Renal cortical epithelial cell (primary cell): ENCODE measurements at places on chromosomes 5 and 9.

DNA sequence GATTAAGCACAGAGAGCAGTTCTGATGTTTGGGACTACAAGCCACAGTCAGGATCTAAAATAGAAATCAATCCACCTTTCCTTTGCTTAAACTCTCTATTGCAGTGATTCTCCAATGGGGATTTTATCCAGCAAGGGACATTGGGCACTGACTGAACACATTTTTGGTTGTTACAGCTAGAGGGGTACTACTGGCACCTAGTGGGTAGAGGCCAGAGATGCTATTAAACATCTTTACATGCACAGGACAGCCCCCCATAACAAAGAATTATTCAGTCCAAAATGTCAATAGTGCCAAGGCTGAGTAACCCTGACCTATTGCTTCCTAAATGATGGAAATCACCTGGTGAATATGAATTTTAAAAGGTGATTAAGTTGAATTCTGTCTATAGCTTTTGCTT is 12.0 kb downstream of the ZNF622 start:
- no peak for DNase-seq

GRCh38 chr5:94391996-94392395 is 226.4 kb downstream of the KIAA0825 start:
- DNase-seq: no peak

GRCh38 chr5:105806596-105806995 is 1864.1 kb downstream of the EFNA5 start:
- no peak for DNase-seq

- DNase-seq: no peak
Observed at GRCh38 chr5:41410737-41411136, 99.7 kb downstream of the PLCXD3 start.

DNA sequence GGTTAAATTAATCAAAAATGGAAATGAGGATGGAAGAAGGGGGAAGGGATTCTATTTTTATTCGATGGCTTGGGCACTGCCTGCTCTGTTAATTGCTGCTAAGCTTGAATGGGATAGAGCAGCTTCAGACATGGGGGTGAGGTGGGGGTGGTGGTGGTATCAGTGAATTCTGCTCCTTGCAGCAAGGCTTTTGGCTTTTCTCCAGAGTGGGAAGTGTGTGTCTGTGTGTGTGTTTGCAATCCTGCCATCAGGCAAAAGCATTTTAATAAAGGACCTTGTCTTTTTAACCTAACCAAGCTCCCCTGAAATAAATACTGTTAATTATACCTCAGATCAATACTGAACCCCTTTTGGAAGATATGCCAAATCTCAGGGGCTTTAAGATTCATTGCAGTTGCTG is 110.9 kb upstream of the GPR151 start:
- no peak for DNase-seq

DNA sequence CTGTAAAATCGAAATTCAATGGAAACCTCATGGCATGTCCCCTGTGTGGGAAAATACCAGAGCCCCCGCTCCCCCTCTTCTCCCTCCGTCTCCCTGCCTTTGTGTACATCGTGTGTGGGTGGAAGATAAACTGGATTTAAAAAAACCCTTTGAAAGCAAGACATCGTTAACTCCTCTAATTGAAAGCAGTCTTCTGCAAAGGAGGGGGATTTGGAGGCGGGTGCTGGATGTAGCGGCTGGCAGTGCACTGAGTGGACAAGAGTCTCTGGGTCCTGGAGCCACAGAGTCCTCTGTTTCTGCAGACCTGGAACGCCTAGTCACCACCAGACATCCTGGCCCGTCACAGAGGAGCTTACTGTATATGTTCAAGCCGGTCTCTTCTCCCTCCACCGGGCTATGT is 169.4 kb downstream of the PAPPA start:
- DNase-seq: no peak

GRCh38 chr9:83698976-83699585 is 8.7 kb downstream of the UBQLN1 start:
- DNase-seq: no peak

DNA sequence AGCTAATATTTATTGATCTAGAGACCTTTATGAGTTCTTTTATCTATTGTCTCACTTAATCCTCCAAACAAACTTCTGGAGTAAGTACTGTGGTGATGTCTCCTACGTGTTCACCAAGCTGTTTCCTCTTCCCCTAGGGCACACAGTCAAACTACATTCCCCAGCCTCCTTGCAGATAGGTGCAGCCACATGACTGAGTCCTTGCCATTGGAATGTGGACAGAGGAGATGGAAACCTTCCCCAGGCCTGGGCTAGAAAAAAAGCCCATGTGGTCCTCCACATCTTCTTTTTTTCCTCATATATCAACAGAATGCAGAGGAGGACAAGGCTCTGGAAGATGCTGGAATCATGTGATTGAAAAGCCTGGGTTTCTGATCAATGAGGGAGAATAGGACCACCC is 88.0 kb downstream of the ANKRD55 start:
- peak; percentile 71 for DNase-seq

DNA sequence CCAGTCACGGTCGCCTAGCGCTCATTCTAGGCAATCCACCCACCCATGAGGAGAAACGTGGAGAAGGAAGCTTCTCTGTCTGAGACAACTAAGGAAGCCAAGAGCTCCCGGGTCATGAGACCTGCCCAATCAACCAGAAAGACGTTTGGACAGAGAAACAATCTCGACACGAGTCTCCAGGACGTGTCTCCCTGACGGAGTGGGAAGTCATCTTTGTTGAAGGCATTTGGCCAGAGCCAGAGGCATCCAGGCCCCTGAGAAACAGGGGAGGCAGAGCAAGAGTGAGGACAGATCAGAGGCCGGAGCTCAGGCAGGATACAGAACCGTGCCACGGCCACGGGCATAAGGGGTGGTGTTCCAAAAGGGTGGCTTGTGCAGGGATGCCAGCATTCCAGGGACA is 479.0 kb downstream of the SPATA31A7 start:
- no peak for DNase-seq

GRCh38 chr5:67966712-67967111 is 248.8 kb upstream of the PIK3R1 start:
- peak; percentile 9 for DNase-seq

DNA sequence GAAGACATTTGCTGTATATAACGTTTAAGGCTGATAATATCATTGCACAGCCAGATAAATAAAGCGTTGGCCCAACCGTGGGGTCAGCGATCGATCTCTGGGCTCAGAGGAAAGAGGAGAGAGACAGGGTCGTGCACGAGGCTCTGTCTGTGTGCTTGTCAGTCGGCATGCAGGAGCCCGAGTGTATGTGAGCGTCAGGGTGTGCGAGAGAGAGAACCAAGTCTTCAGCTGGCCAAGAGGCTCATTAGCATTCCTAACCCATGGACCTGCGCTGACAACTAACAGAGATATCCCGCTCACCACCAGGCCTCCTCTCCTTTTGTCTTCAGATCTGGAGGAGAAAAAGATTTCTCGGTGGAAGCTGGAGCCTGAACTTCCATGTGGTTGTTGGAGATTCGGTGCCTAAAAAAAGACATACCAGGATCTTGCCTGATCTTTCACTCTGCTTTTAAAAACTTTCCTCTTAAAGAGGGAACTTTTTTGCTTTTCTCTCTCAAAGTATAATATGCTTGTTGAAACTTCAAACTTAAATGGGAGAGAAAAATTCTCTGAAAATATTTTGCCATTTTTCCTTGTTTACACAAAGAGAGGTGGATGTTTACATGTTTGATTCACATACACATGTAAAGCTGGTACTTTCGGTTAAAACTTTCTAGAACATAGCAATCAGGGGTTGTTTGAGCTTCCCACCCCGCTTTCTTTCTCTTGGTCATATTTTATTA is 16.5 kb downstream of the NR2F1 start:
- DNase-seq: no peak

- DNase-seq: no peak
Observed at GRCh38 chr5:7902201-7902600, 33.3 kb downstream of the MTRR start.

DNA sequence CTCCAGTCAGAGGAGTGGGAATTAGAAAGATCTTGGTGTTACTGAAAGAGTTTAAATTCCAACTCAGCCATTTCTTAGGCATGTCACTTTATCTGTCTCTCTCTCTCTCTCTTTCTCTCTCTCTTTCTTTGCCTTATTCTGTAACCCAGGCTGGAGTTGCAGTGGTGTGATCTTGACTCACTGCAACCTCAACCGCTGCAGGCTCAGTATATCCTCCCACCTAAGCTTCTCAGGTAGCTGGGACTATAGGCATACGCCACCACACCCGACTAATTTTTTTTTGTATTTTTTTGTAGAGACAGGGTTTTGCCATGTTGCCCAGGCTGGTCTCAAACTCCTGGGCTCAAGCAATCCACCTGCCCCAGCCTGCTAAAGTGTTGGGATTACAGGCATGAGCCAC is 18.3 kb downstream of the RABEPK start:
- DNase-seq: no peak

- DNase-seq: peak; percentile 18
Observed at GRCh38 chr5:16427587-16427986, 38.0 kb downstream of the ZNF622 start.

- DNase-seq: no peak
Observed at GRCh38 chr5:17890501-17890900, 256.2 kb downstream of the TAF11L14 start.

DNA sequence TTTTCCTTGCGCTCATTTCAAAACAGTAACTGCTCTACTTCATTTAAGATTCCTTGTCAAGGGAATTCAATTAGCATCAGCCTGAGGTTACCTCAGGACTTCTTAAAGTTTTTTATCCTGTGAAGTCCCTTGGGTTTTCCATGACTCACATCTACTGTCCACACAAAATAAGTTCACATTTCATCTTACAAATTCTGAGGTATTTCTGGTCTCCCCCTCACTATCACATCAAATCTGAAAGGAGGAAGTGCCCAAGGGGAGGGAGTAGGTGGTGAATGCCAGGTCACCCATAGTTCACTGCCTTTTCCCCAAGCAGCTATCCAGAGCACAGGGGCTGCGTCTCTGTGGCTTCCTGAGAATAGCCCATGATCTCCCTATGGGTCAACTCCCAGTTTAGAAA is 227.1 kb upstream of the NREP start:
- peak; percentile 89 for DNase-seq

DNA sequence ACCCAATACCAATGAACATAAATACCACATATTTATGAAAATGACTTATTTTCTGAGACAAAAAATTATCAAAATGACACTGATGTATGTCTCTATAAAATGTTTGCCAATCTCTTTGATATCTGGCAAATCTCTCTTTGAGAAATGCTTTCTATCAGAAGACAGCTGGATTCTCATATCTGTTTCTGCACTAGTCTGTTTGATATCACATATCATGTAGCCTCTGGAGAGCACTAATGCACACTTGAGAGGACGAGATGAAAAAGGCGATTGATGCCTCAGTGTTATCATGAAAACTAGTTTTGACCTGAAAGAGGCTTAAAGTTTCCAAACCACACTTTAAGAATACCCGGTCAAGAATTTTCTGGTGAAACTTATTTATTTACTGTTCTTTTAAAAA is 29.1 kb upstream of the ANKRD55 start:
- DNase-seq: no peak

GRCh38 chr5:55713871-55714270 is 1.7 kb upstream of the SLC38A9 start:
- no peak for DNase-seq

DNA sequence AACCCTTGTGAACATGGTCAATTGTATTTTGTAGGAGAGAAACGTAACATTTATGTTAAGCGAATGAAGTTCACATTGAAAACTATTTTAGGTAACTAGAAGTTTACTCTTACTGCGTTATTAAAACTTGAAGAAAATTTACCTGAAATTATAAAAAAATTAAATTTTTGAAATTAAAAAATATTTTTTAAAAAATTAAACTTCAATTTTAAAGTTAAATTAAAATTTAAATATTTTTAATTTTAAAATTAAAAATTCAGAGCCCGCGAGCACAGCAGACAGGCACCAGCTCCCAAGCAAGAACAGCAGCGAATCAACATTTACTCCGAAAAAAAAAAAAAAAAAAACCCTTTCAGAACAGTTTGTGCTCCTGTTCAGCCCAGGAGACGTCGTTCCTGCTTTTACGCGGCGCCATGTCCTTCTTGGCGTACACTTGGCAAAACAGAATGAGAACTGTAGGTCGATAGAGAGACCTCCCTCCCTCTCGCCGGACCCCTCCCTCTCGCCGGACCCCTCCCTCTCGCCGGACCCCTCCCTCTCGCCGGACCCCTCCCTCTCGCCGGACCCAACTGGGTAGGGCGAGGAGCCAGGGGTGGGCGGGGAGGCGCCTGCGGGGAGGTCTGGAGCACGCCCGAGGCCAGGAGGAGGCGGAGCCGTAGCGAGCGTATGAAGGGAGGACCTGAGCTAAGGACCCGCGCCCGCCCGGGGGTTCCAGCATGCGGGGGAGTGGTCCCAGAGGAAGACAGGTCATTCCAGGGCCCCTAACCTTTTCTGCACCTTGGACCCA is 235.8 kb downstream of the ROR2 start:
- DNase-seq: peak; percentile 17

DNA sequence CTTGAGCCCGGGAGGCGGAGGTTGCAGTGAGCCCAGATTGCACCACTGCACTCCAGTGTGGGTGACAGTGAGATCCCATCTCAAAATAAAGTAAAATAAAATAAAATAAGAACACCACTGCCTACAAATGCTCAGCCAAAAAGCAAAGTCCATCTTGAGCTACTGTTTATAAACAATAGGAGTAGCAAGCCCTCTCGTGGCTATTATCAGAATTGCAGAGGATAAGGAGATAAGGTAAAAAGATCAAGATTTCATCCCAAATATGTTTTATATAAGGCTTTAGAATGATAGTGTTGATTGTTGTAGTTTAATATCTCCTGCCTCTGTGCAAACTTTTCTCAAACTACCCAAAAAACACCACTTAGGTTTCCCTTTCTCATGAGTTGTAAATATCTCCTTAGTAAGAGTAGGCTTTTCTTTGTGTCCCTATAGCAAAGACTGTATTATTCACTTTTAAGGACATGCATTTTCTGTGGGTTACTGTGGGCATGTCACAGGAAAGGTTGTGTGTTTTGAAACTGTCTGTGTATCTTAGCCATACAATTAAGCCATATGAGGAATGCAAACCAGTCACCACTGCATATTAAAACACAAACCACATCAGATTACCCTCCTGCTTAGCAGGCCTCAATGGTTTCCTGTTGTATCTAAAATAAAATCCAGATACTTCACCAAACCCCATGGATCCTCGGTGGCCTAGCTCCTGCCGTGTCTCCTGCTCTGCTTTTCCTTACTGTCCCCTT is 31.8 kb upstream of the CKS2 start:
- peak; percentile 62 for DNase-seq

- peak; percentile 97 for DNase-seq
Observed at GRCh38 chr9:76374783-76375559, 19.3 kb downstream of the RFK start.

DNA sequence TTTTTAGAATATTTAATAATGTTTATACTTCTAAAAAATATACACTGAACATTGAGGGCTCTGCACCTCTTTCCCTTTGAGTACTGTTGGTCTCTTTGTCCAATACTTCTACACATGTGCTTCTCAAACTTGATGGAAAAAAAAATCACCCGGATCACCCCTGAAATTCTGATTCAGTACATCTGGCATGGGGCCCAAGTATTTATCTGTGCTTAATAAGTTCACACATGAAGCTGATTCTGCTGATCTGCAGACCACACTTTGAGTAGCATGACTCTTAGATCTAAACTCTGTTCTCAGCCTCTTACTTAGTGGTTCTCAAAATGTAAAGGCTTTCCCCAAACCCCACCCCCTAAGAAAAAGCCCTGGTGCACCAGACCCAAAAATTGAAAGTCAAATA is 12.0 kb downstream of the RUSC2 start:
- no peak for DNase-seq

- DNase-seq: no peak
Observed at GRCh38 chr9:80789831-80790230, 899.5 kb downstream of the TLE1 start.

GRCh38 chr5:18605186-18605585 is 970.9 kb downstream of the TAF11L14 start:
- DNase-seq: no peak

GRCh38 chr5:31492869-31493268 is 39.0 kb downstream of the DROSHA start:
- DNase-seq: peak; percentile 7

- DNase-seq: peak; percentile 22
Observed at GRCh38 chr5:89535411-89535810, 652.4 kb upstream of the MEF2C start.
